Activated CD4-positive, alpha-beta T cell treated with anti-CD3 and anti-CD28 coated beads for 36 hours (primary cell): ENCODE measurements at places on chromosomes 5 and 9.

- DNase-seq, result no peak
Observed at GRCh38 chr5:56615361-56616153, 199.8 kb upstream of the MAP3K1 start.

- no peak for DNase-seq
Observed at GRCh38 chr5:158487664-158488063, 612.1 kb downstream of the EBF1 start.

GRCh38 chr5:58752104-58752503 is 169.2 kb downstream of the RAB3C start:
- DNase-seq, result no peak

GRCh38 chr5:132250547-132250946 is 6.9 kb upstream of the PDLIM4 start:
- DNase-seq, result peak; percentile 1

GRCh38 chr5:51651889-51652288 is 268.6 kb downstream of the ISL1 start:
- no peak for DNase-seq

- DNase-seq, result no peak
Observed at GRCh38 chr9:38003230-38003629, 65.8 kb downstream of the SHB start.

GRCh38 chr9:110808599-110808980 is 140.0 kb downstream of the MUSK start:
- no peak for DNase-seq

GRCh38 chr5:26578002-26578401 is 460.4 kb downstream of the CDH9 start:
- DNase-seq, result no peak

- DNase-seq, result no peak
Observed at GRCh38 chr5:14200312-14200990, 57.3 kb downstream of the TRIO start.

DNA sequence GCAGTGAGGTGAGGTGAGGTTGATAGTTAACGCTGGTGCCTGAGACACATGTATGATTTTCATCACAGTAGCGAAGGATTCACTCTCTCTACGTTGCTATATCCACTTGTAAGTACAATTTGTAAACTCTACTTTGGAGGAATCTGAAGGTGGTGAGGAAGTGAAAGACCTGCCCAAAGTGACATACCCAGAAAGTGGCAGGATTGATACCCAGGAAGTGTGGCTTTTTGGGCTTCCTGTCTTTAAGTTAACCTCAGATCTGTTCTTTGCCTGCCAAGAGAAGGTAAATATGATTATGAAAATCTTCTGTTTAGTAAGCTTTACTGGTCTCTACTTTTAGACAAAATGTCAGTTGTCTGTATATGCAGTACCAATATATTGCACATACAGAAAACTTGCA is 143.1 kb downstream of the SH3GL2 start:
- no peak for DNase-seq

DNA sequence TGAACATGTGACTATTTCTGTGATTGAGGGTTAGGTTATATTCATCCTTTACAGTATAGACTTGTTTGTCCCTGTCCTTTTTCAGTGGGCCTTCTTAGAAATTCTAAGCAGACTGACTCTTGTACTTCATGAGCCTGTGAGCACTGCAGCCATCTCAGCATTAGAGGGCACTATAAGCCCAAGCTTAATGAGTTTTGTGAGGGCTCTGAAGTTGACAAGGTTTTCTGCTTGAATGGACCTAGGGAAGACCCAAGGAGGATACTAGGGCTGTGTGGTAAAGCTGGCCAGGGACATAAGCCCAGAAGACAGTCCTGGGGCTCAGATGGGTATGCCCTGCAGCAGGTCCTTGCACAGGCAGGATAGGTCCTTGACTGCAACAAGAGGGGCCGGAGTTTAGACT is 126.5 kb downstream of the MRPS30 start:
- no peak for DNase-seq

GRCh38 chr9:21174671-21175070 is 8.2 kb upstream of the IFNA21 start:
- no peak for DNase-seq

DNA sequence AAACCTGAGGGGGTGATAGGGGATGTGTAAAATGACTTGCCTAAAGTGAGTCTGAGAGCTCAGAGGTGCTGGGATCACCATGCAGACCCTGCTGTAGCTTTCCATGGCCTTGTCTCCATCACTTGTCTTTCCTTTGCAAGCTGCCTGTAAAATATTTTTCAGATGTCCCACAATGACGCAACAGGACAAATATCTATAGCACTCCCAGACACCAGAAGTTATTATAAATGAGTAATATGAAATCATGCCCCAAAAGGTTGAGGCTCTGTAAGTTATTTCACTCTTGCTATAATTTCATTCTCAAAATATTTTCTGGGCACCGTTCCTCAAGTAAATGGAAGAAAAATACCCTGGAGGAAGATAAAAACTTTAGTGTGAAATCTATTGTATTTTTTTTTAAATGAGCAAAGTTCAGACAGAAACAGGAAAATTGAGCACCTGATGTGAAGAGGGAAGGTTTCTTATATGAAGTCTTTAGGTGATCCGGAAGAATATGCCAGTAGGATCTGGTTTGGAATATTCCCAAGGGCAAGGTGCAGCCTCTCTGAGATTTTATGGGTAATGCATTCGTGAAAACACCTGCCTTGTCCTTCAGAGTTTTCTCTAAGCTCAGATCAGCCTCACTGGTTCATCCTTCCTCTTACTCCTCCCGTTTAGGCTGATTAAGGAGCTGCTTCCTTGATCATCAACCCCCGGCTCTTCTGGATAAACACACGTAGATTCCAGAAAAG is 138.3 kb upstream of the DMAC1 start:
- no peak for DNase-seq
